LHCN-M2 (cell line): ENCODE measurements at places on chromosomes 5 and 9. TPM values are rescaled to one million over a fixed set of nuclear protein-coding genes. Genes with fewer than 3 reads are reported as not detected.

DNA sequence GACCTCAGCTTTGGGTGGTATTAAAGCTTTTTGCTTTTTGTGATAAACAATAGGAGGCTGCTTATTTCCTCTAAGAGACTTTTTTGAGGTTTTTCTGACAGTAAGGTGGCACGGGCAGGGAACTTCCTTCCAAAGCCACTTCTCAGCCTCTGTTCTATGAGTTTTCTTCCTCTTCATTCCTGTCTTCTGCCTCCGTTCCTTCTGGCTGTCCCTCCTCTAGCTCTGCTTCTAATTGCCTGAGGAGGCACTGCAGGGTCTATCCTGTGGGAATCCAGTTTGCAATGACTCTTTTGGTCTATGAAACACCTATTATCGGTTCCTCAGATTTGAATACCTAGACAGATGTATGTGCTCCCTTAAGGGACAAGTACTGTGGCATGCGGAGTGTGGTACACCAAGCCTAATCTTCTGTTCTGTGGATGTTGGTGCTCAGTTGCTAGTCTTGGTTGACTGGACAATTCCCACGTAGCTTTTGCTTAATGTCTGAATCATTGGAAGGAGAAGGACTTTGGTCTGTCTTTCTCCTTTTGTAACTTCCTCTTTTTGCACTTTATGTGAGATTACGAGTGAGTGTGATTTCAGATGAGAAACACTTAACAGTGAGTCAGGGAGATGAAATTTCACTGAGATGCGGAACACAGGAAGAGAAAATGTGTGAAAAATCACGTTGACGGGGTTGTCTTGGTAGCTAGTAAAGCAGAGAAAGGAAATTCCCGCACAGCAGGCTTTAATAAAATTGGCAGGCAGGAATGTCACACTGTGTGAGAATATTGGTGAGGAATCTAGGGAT is 305.2 kb downstream of the EFNA5 start:
- DNase-seq: peak; percentile 82

DNA sequence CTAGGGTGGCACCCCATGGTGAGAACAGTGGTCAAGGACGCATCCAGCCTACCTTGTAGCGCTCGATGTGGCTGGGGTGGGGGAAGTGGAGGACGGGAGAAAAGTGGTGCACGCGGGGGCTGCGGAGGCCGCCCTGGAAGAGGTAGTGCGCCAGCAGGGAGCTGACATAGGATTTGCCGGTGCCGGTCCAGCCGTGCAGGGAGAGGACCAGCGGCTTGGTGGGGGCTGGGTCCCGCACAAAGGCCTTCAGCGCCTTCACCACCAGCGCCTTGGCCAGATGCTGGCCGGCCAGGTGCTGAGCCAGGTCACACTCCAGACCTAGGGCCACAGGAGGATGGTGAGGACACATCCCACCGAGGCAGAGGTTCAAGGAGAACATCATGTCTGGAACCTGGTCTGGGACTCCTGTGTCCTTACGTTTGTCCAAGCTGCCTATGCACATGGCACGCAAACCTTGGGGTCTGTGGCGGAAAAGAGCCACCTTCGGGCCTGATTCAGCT is 797 bp downstream of the TOR2A start:
- DNase-seq: no peak

GRCh38 chr5:73435759-73436534 is 12.6 kb downstream of the FOXD1 start:
- DNase-seq: no peak

GRCh38 chr9:95771556-95772246 is 103.8 kb upstream of the ERCC6L2 start:
- DNase-seq: no peak

DNA sequence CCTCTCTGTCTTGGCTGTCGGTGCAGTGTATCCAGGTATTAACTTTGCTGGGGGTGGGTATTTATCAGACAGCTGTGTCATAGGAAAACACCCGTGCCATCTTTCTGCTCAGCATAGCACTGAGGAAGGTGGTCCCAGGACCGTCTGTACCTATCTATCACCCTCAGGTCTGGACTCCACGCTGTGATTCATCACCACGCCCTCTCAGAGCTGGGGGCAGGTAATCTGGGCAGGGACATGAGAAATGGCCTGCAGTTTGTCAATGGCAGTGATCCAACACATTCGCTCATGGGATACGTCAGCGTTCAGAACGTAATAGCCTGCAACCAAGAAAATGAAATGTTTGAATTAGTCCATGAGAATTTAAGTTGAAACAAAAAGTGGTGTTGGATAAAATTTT is 151.6 kb upstream of the MAP1B start:
- DNase-seq: no peak

Gene GABRA6
- total RNA-seq: not detected in 2 replicates
